ENCODE measurements at places on chromosomes 12 and 14. TPM values are rescaled to one million over a fixed set of nuclear protein-coding genes. Genes with fewer than 3 reads are reported as not detected.

C12orf54 gene
- polyA plus RNA-seq, result not detected

DNA sequence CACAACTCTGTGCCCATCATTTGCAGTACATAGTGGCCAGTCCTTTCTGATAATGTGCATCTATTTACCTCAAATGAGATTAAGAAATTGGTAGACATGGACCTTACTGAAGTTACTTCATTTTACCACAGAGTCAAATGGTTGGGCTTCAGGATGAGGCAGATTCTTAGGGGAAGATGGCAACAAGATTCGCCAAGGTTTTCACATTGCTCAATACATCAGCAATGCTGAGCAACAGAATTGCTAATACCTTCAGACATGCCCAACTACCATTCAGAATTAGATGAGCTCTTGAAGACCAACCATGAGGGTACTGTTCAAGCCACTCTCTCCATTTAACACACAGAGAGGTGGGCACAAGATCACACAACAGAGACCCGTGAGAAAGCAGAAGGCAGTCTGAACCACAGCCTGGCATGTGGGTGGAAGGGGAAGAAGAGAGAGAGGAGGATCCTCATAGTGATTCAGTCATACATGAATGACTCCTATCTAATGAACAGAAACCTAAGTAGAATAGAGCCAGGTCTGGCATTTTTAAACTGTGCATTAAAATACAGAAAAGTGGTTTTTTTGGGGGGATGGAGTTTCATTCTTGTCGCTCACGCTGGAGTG, 28.5 kb downstream of the CPM start:
- H3K4me1 ChIP-seq, result no peaks in the 10 kb centered on the region
- no peaks in the 10 kb centered on the region for H3K27me3 ChIP-seq
- no peak overlapping the region for H3K27ac ChIP-seq
- H3K4me3 ChIP-seq, result no peak overlapping the region

GRCh38 chr14:79515158-79515557, 696.1 kb downstream of the DIO2 start:
- no peaks in the 10 kb centered on the region for H3K27me3 ChIP-seq
- H3K4me3 ChIP-seq, result no peak overlapping the region
- no peaks in the 10 kb centered on the region for H3K36me3 ChIP-seq
- DNase-seq, result no peak

MYO1A gene
- polyA plus RNA-seq, result 103 TPM

- no peaks in the 10 kb centered on the region for H3K36me3 ChIP-seq
- no peak overlapping the region for H3K4me3 ChIP-seq
- peak overlapping the region; percentile 5 for H3K27ac ChIP-seq
- no peak for DNase-seq
- H3K4me1 ChIP-seq, result peaks cover 15% of the 10 kb centered on the region
Measured at GRCh38 chr12:14935031-14935430, 3.3 kb downstream of the ERP27 start.

DNA sequence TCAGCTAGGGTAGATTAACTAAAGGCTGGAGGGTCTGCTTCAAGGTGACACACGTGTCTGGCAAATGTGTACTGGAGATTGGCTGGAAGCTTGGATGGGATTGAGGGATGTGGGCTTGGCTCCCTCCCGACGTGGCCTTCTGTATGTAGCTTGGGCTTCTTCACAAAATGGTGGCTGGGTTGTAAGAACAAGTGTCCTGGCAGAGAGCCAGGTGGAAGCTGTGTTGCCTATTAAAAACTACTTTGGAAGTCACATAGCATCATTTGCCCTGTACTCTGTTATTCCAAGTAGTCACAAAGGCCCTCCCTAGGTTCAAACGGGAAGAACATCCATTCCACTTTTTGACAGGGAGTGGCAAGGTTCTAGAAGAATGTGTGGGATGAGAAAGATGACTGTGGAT, 174.1 kb upstream of the PRICKLE1 start:
- DNase-seq, result no peak
- no peak overlapping the region for H3K4me3 ChIP-seq
- H3K4me1 ChIP-seq, result no peaks in the 10 kb centered on the region
- H3K36me3 ChIP-seq, result no peaks in the 10 kb centered on the region
- no peaks in the 10 kb centered on the region for H3K27me3 ChIP-seq
- H3K27ac ChIP-seq, result no peak overlapping the region

ARHGEF25 gene
- 18.2 TPM for polyA plus RNA-seq

DNA sequence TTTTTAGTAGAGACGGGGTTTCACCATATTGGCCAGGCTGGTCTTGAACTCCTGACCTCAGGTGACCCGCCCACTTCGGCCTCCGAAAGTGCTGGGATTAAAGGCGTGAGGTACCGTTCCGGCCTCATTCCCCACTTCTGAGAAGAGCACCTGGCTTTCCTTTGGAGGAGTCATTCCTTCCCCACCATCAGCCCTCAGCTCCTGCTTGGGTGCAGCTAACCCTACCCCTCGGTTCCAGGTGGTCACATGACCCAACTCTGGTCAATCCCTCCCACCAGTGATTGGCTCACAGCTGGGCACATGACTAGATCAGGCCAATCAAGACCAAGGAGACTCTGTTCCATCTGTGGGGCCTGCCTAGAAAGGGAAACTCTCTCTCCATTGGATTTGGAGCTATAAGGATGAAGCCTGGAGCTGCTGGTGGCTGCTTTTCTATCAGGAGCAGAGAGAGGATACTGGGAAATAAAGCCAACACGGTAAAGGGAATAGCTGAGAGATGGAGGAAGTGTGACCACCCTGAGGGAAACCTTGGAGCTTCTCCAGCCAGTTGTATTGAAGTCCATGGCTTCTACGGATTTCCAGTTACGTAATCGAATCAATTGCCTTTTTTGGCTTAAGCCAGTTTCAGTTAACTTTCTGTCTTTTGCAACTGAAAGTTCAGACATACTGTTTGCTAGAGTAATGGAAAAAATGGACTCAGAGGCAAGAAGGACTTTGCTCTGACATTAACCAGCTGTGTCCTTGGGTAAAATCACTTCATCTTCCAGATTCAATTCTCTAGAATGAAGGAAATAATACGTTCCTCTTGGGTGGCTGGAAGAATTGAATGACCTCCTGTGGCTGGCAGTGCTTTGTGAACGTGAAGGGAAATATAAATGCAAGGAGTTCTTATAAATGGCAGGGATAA, 19.7 kb upstream of the IFT81 start:
- peak overlapping the region; percentile 72 for H3K27ac ChIP-seq
- H3K27me3 ChIP-seq, result no peaks in the 10 kb centered on the region
- H3K4me3 ChIP-seq, result no peak overlapping the region

GRCh38 chr14:97771340-97772045, 974.3 kb downstream of the VRK1 start:
- H3K4me1 ChIP-seq, result no peaks in the 10 kb centered on the region
- no peak for DNase-seq
- no peaks in the 10 kb centered on the region for H3K36me3 ChIP-seq
- no peaks in the 10 kb centered on the region for H3K27me3 ChIP-seq
- H3K4me3 ChIP-seq, result no peak overlapping the region
- no peak overlapping the region for H3K27ac ChIP-seq

BHLHE41 gene
- polyA plus RNA-seq, result 6.2 TPM

GRCh38 chr12:77167801-77168200, 102.4 kb upstream of the E2F7 start:
- H3K4me3 ChIP-seq, result no peak overlapping the region
- no peaks in the 10 kb centered on the region for H3K36me3 ChIP-seq
- H3K27me3 ChIP-seq, result no peaks in the 10 kb centered on the region
- no peak for DNase-seq
- no peak overlapping the region for H3K27ac ChIP-seq
- no peaks in the 10 kb centered on the region for H3K4me1 ChIP-seq

DNA sequence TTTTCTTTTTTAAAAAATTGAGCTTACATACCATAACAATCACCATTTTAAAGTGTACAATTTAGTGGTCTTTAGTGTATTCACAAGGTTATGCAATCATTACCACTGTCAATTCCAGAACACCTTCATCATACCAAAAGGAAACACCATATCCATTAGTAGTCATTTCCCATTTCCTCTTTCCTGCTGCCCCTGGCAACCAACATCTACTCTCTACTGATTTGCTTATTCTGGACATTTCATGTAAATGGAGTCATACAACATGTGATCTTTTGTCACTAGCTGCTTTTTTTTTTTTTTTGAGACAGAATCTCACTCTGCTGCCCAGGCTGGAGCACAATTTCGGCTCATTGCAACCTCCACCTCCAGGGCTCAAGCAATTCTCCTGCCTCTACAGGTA, 66.8 kb upstream of the CFL2 start:
- DNase-seq, result no peak
- H3K36me3 ChIP-seq, result peaks cover 10% of the 10 kb centered on the region
- H3K4me3 ChIP-seq, result no peak overlapping the region
- H3K4me1 ChIP-seq, result no peaks in the 10 kb centered on the region
- H3K27ac ChIP-seq, result no peak overlapping the region
- H3K27me3 ChIP-seq, result no peaks in the 10 kb centered on the region

- H3K4me1 ChIP-seq, result peaks cover 10% of the 10 kb centered on the region
- no peaks in the 10 kb centered on the region for H3K27me3 ChIP-seq
- no peak for DNase-seq
- H3K27ac ChIP-seq, result no peak overlapping the region
- no peak overlapping the region for H3K4me3 ChIP-seq
Measured at GRCh38 chr12:27824126-27824842, 44.2 kb upstream of the MANSC4 start.

PPP1R36 gene
- polyA plus RNA-seq, result 8.4 TPM

DNA sequence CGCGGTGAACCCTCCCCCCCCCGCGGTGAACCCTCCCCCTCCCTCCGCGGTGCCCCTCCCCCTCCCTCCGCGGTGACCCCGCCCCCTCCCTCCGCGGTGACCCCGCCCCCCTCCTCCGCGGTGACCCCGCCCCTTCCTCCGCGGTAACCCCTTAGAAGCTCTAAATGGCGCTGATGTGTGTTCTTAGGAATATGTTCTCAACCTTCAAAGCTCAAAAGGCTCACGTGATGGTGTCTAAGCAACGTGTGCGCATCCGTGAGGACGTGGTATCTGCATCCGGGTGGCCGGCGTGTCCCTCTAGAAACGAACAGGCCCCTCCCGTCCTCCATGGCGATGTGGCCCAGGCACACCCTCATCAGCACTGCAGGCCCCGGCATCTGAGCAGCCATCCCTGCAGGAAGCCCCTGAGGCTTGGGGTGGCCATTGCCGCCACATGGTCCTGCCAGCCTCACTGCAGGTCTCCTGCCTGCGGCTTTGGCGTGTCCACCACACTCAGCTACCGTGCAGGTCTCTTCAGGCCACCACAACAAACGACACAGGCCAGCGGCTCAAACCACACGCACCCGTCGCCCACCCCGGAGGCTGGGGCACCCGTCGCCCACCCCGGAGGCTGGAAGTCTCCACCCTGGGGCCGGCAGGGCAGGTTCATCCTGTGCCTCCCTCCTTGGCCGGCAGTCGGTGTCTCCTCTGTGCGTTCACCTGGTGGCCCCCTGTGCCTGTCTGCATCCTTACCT, 14.5 kb upstream of the FBRSL1 start:
- no peaks in the 10 kb centered on the region for H3K36me3 ChIP-seq
- no peak for DNase-seq
- no peaks in the 10 kb centered on the region for H3K27me3 ChIP-seq

DNA sequence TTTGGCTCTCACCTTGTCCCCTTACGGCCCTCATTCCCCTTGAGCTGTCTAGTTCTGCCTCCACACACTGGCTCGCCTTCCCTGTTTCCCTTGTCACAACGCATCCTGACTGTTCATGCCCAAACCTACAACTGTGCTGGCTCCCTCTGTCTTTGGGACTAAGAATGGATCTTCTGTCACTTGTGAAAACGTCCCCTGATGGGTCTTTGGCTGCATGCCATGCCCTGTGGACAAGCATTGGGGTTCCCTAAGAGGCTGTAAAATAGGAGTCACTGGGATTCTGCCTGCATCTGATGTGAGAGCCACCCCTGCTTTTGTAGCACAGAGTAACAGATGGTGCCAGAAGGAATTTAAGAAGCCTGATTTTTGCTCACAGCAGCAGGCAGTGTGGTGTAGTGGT, 285.3 kb upstream of the CRY1 start:
- no peaks in the 10 kb centered on the region for H3K27me3 ChIP-seq
- H3K36me3 ChIP-seq, result no peaks in the 10 kb centered on the region
- no peak overlapping the region for H3K27ac ChIP-seq
- no peaks in the 10 kb centered on the region for H3K4me1 ChIP-seq

GLIPR1L1 gene
- not detected for polyA plus RNA-seq

- H3K36me3 ChIP-seq, result no peaks in the 10 kb centered on the region
- H3K4me3 ChIP-seq, result no peak overlapping the region
- H3K4me1 ChIP-seq, result no peaks in the 10 kb centered on the region
- no peaks in the 10 kb centered on the region for H3K27me3 ChIP-seq
- H3K27ac ChIP-seq, result no peak overlapping the region
Measured at GRCh38 chr12:124162151-124163110, 132.5 kb upstream of the RFLNA start.

GRCh38 chr12:52613384-52614030, 4.9 kb downstream of the KRT73 start:
- no peaks in the 10 kb centered on the region for H3K36me3 ChIP-seq
- DNase-seq, result no peak
- no peaks in the 10 kb centered on the region for H3K27me3 ChIP-seq
- H3K4me1 ChIP-seq, result no peaks in the 10 kb centered on the region

GRCh38 chr12:109568486-109568885, 4.8 kb downstream of the MMAB start:
- H3K36me3 ChIP-seq, result peaks cover 4% of the 10 kb centered on the region
- H3K27me3 ChIP-seq, result no peaks in the 10 kb centered on the region
- peaks cover 9% of the 10 kb centered on the region for H3K4me1 ChIP-seq
- DNase-seq, result no peak
- H3K4me3 ChIP-seq, result no peak overlapping the region
- no peak overlapping the region for H3K27ac ChIP-seq

- H3K4me3 ChIP-seq, result no peak overlapping the region
- no peaks in the 10 kb centered on the region for H3K4me1 ChIP-seq
- DNase-seq, result no peak
- H3K27me3 ChIP-seq, result no peaks in the 10 kb centered on the region
- H3K27ac ChIP-seq, result no peak overlapping the region
- no peaks in the 10 kb centered on the region for H3K36me3 ChIP-seq
Measured at GRCh38 chr14:87312169-87312893, 680.7 kb downstream of the GALC start.

CCDC177 gene
- not detected for polyA plus RNA-seq

GRCh38 chr12:1884651-1885050, 33.8 kb downstream of the CACNA2D4 start:
- DNase-seq, result no peak
- no peak overlapping the region for H3K27ac ChIP-seq
- H3K4me3 ChIP-seq, result no peak overlapping the region
- H3K36me3 ChIP-seq, result no peaks in the 10 kb centered on the region
- no peaks in the 10 kb centered on the region for H3K27me3 ChIP-seq

DNA sequence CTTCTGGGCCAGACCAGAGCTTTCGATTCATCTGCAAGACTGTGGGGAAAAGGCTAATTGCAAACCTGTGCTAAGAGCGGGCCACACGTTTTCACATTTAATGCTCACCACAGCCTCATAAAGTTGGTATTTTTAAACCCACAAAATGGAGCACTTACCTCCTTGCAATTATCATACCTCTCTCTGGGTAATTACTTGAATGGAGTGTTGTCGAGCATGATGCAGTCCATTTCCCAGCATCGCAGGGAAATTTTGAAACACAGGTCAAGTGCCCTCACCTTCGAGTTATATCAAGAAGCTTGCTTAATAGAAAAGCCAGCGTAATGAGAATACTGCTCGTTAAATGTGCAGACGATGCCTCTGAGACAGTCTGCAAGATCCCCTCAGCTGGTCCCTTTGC, 8.8 kb upstream of the IFI27L2 start:
- H3K36me3 ChIP-seq, result no peaks in the 10 kb centered on the region
- no peak overlapping the region for H3K27ac ChIP-seq
- no peak for DNase-seq
- no peaks in the 10 kb centered on the region for H3K27me3 ChIP-seq
